ENCODE measurements at places on chromosomes 5 and 9.

- DNase-seq: no peak
These were observed 22.3 kb downstream of the COL5A1 start for GRCh38 chr9:134663753-134664415.

- no peak for DNase-seq
These were observed 94.9 kb downstream of the DENND1A start for GRCh38 chr9:123834889-123835562.

- no peak for DNase-seq
These were observed 65.4 kb upstream of the KLF9 start for GRCh38 chr9:70479880-70480291.

DNA sequence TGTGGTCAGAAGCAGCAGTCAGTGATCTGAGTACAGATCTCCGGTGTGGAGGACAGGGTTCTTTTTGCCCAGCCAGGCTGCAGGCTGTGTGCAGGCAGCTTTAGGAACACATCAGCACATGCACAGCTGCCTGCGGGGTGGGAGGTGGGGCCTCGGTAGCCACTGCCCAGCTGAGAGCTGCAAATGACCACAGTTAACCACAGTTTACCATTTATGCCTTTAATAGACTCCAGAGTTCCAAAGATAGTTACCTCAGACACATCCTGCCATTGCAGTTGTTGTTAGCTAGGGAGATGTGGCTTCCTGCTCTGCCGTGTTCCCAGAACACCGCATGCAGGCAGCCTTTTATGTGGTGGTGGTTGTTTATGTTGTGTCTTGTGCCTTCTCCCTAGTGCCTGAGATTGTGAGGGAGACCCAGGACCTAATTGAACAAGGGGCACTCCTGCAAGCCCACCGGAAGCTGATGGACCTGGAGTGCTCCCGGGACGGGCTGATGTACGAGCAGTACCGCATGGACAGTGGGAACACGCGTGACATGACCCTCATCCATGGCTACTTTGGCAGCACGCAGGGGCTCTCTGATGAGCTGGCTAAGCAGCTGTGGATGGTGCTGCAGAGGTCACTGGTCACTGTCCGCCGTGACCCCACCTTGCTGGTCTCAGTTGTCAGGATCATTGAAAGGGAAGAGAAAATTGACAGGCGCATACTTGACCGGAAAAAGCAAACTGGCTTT is 10.2 kb downstream of the EXOC3 start:
- DNase-seq: no peak

DNA sequence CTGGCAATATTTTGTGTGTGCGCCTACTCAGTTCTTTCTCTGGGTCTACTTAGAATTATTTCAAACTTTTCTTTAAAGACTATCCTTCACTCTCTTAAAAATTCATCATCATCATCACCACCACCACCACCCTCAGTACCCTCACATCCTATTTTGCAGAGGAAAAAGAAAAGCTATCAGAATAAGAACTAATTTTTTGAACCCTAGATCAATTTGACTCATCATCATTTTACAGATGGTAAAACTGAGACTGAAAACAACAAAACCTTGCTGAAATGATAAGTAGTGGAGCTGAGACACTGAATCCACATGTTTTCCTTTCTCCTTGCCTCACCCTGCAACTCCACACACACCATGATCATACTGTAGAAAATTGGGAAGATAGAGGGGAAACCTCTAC is 119.3 kb downstream of the SSBP2 start:
- no peak for DNase-seq

DNA sequence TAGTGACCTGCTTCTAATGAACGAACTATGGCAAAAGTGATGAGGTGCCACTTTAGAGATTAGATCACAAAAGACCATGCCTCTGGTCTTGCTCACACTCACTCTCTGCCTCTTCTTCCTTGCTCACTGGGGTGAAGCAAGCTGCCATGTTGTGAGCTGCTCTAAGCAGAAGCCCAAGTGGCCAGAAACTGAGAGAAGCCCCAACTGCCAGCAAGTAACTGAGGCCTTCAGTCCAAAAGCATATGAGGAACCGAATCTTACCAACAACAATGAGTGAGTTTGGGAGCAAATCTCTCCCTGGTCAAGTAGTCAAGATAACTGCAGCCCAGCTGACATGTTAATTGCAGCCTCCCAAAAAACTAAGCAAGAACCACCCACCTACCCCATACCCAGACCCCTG is 126.0 kb upstream of the ACO1 start:
- no peak for DNase-seq

GRCh38 chr5:178436326-178436940 is 153.8 kb downstream of the COL23A1 start:
- DNase-seq: no peak

- no peak for DNase-seq
These were observed 40.9 kb downstream of the RFK start for GRCh38 chr9:76353280-76353679.

DNA sequence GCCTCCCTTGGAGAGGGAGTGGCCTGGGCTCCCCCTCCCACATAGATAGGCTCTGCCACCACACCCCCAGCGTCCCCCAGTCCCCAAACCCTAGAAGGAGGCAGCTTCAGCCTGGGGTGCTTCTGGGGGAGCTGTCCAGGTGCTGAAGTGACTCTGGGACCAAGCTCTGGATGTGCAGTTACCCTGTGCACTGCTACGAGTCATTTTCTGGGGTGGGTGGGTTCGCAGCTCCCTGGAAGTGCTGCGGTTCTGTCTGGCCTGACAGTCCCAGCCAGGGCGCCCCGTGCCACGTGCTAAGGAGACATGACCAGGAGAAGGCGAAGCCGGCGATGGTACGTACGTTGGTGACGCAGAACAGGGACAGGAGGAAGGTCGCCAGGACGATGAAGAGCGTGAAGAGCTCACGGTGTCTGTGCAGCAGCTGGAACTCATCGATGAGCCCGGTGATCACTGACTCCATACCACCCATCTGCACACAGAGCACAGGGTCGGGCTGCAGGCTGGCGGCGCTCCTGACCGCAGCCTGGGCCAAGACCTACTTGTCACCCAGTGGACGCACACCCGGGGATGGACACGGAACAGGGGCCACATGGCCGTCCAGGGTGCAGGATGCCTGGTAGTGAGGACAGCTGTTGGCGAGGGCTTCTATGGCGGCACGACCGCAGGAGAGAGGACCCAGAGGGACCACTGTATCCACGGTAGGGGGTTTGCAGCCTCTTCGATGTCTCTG is 35.7 kb downstream of the SLC6A3 start:
- DNase-seq: peak; percentile 25

- DNase-seq: no peak
These were observed 1951.4 kb upstream of the WWC1 start for GRCh38 chr5:166340039-166340438.

DNA sequence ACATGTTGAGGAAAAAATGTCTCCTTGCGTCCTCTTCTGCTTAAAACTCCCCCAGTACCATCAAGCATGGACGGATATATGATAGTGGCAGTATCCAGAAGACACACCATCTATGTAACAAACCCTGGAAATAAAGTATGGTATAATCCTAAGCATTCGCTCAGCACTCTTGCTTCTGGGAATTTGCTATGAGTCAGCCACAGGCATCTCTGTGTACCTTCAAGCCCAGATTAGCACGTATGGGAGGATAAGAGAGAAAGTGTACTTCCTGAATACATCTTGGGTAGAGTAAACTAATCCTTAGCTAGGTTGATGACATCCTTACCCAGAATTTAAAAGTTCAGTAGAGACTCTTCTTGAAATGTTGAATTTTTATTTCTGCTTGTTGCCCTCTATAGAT is 71.2 kb downstream of the GHR start:
- no peak for DNase-seq

All from HEK293T (cell line).